ENCODE measurements at places on chromosomes 6 and 20.

DNA sequence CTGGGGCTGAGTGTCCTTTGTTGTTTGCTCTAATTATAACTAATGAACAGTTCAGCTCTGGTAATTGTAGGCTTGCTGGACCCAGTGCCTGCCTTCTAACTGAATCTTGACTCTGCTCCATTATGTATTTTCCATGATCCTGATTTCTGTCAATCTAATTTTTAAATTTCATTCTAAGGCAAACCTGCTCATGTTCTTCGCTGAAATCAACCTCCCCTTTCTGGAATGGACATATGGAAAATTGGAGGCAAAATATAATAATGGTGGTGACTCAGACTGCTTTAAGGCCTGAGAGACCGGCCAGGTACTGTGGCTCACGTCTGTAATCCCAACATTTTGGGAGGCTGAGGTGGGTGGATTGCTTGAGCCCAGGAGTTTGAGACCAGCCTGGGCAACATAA lies 182.7 kb upstream of the AKAP12 start:
- no peak for DNase-seq

DNA sequence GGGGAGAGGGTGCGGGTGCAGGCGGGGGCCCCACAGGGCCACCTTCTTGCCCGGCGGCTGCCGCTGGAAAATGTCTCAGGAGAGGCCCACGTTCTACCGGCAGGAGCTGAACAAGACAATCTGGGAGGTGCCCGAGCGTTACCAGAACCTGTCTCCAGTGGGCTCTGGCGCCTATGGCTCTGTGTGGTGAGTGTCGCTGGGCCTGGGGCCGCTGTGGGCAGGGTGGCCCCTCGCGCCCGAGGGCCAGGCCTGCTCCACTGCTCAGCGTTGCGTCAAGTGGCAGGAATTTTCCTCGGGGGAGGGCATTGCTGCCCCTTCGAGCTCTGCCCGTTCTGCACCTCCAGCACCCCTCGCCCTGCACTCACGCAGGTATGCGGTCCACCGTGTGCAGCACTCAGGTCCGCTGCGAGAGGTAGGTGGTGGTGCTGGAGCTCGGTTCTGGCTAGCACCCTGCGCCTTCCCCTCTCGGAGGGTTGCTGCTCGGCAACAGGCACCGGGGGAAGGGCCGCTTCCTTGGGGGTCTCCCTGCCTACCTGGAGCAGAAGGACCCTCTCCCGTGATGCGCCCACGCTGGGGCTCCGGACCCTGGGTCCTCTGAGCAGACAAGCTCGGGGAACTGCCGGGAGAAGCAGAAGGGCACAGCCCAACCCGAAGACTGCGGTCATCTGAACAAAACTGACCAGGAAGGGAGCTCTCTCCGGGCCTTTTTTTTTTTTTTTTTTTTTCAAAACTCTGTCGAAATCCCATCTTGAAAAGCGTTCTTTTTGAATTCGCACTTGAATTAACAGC lies 674 bp downstream of the MAPK14 start:
- no peak for DNase-seq

- DNase-seq, result no peak
Observed at GRCh38 chr6:163288915-163289314, 125.6 kb upstream of the QKI start.

DNA sequence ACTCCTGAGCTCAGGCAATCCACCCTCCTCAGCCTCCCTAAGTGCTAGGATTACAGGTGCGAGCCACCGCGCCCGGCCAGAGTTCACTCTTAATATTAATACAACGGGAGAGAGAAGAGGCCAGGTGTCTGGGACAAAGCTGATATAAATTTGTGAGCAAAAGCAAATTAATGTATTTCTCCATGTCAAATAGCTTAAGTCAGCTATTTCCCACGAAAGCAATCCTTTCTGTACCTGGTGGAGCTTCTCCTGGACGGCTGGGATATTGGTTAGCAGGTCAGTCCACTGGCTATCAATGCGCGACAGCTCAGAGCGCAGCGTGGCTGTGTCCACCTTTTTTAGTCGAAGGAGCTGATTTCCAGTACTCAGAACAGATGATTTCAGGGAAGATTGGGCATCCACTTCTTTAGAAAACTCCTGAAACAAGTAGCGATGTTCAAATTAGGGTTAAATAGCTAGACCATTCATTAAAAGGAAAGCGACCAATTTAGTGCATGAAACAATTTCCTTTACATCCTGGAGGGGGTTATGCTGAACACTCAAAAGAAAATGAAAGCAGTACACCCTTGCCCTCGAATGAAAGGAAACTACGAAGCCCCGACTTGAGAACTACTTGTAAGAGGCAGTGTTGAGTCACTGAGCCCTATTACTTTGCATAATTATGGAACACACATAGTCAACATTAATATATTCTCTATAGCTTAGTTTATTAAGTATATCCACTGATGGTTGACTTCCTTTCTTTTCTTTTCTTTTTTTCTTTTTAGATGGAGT lies 403.4 kb downstream of the SYNE1 start:
- DNase-seq, result no peak

DNA sequence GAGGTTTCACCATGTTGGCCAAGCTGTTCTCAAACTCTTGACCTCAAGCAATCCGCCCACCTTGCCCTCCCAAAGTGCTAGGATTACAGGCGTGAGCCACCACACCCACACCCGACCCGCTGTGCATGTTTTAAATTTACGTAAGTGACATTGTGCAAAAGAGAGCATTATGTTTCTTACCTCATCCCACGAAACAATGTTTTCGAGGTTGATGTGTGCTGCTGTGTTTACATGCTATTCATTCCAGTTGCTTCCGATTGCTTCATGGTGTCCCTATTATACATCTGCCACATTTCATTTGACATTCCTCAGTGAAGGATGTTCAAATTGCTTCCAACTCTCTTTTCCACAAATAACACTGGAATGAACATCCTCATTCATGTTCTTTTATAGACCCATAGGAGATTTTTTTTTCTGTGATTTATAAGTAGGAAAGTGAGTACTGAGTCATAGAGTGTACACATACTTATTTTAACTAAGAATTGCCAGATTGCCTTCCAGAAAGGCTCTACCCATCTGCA lies 403.9 kb upstream of the JARID2 start:
- no peak for DNase-seq

GRCh38 chr20:40538131-40538530 lies 150.9 kb downstream of the MAFB start:
- DNase-seq, result no peak

DNA sequence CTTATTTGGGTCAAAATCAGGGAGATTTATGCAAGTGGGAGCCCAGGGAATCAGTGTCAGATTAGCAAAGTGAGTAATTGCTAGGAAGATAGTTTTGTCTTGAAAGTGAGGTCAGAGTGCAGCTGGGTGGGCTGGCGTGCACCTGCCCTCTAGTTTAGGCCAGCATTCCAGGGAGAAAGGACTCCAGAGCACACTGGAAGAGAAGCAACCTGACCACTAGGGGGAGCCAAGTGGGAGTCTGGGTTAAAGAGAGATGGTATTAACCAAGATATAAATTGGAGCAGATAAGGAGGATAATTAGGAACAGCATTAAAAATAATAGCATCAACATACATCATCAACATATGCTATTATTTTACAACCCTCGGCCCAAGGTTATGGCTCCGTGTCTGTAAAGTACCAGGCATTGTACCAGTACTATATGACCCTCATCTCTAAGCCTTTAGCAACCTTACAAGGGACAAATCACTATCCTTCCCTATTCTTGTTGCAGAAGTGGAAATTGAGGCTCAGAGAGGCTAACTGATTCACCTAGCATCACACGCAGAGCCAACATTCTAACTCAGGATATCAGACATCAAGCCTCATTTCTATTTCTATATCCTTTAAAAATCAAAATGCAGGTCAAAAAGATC lies 57.8 kb downstream of the SLC2A10 start:
- no peak for DNase-seq

DNA sequence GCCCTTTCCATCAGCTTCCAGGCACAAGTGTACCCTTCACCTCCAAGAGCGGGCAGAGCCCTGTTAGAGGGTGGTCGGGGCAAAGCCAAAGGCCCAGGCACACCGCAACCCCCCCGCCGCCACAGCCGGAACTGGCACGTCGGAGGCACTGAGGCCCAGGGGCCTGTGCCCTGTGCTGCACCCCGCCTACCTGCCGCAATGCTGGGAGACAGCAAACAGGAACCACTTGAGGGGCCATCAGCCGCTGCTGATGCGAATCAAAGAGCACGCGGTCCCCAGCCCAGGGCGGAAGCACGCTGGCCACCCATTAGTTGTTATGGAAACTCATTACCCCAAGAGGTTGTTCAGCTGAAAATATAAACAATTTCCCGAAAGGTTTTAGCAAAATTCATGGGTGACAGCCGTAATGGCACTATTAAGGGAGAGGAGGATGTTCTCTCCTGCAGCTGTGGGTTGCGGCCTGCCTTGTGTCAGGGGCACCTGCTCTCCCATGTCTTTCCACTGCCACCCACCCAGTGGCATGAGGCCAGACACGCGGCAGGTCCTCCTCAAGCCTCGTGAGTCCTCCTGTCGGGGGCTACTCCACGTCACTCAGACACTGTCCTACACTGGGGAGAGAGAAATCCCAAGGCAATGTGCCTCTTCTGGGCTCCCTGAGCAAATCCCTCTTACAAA lies 65.3 kb downstream of the EDN3 start:
- DNase-seq, result no peak

- no peak for DNase-seq
Observed at GRCh38 chr6:13550656-13551055, 23.7 kb upstream of the SIRT5 start.

- DNase-seq, result no peak
Observed at GRCh38 chr6:110462884-110463481, 13.4 kb downstream of the SLC22A16 start.

GRCh38 chr6:3617192-3617631 lies 134.3 kb downstream of the PXDC1 start:
- DNase-seq, result no peak

GRCh38 chr20:10671919-10672623 lies 1.7 kb downstream of the JAG1 start:
- DNase-seq, result no peak

DNA sequence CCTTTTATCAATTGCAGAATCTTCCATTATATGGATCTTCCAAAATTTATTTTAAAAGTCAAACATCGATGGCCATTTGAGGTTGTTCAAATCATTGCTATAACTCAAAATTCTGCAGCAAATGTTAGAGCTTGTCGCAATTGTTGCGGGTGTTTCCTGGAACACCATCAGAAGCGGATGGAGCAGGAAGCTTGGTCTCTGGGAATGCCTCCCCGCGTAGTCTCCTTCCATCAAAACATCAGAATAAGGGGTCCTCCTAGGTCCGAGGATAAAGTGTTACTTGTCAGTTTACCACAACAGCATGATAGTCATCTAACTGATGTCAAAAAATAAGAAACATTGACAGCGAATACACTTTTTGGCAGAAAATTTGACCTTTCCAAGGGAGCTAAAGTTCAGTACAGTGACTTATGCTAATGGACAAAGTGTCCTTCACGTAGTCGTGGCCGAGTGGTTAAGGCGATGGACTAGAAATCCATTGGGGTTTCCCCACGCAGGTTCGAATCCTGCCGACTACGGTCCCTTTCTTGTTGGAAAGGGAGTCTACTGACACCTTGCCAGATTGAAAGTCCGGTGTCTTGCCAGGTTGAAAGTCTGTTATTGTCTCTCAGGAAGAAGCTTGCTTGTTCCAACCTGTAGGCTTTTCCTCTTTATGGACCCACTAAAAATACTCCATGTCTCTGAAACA lies 59.0 kb upstream of the ZNF184 start:
- no peak for DNase-seq

GRCh38 chr6:4790158-4790899 lies 14.1 kb downstream of the CDYL start:
- DNase-seq, result no peak

- no peak for DNase-seq
Observed at GRCh38 chr20:62449951-62450691, 22.8 kb upstream of the RBBP8NL start.

DNA sequence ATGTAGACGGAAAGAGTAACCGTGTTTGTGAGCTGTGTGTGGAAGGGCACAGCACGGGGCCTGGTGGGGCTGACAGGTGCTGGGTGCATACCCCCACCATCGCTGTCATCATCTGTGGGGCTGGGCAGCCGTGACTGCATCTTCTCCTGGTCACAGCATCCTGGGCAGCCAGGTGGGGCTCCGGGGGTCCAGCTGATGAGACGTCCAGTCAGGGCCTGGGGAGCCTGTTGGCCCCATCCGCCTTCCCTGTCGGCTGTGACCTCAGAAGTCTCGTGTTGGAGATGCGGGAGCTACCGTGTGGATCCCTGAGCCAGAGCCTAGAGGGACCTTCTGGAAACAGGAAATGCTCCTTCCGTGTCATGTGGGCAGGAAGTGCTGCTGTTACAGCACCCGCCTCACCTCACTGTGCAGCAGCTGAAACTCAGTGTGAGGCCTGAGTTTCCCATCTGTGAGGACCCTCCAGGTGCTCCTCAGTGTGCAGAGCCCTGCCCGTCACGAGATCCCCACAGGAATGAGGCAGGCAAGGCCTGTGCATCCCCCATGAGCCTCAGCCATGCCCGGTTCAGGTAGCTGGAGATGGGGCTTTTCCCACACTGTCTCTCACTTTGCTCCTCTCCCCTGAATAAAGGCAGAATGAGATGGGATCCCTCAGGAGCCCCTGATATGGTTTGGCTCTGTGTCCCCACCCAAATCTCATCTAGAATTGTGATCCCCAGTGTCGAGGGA lies 108.7 kb downstream of the ERMARD start:
- no peak for DNase-seq

DNA sequence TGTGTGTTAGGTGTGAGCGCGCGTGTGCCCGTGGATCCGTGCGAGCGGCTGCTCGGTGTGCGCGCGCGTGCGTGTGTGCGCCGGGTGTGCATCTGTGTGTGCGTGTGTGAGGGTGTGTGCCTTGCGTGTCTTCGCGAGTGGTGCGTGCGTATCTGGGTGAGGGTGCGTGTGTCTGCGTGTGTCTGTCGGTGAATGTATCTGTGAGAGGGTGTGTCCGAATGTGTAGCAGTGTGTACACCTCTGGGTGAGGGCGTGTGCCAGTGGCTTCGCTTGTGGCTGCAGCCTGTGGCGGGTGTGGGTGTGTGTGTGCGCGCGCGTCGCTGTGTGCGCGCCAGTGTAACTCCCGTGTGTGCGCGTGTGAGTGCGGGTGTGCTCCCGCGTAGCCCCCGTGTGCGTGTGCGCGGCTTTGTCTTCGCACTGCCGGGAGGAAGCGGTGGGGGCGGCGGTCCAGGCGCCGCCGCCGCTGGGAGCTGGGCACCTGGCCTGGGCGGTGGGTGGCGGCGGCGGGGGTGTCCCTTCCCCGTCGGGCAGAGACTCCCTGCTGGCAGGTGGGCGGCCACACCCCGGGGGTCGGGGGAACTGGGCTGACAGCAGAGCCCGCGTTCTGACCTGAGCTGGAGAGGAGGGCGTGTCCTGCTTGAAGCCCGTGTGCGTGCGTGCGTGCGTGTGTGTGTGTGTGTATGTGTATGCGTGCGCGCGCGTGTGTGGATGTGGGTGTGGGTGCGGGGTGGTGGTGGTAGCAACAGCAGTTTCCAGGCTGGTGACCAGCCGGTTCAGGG lies 61.3 kb upstream of the EPB41L1 start:
- DNase-seq, result no peak

GRCh38 chr6:79377047-79377446 lies 142.6 kb upstream of the HMGN3 start:
- DNase-seq, result no peak
